Neural progenitor cell (in vitro differentiated cells): ENCODE measurements at places on chromosomes 6 and 20. TPM values are rescaled to one million over a fixed set of nuclear protein-coding genes. Genes with fewer than 3 reads are reported as not detected.

DNA sequence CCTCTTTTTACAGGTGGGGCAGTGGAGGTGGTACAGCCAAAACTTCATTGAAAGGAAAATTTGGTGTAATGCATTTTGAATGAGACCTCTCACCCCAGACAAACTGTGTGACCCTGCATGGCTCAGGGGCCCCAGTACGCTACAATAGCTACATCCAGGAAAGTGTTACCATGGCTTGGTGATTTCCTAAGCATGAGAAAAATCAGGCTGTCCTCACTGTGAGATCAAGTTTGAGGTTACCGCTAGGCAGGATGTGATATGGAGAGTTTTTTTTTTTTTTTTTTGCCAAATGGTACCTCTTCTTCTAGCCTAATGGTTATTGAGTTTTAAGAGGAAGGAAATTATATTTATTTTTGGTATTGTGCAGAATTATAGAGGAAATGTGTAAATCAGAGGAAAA lies 305.3 kb downstream of the CD83 start:
- H3K27ac ChIP-seq: no peak overlapping the region
- H3K36me3 ChIP-seq: no peaks in the 10 kb centered on the region
- H3K4me1 ChIP-seq: no peaks in the 10 kb centered on the region
- no peak for DNase-seq
- H3K4me3 ChIP-seq: no peak overlapping the region

GRCh38 chr6:604579-604978 lies 52.3 kb downstream of the HUS1B start:
- no peaks in the 10 kb centered on the region for H3K4me1 ChIP-seq
- no peak for DNase-seq
- H3K4me3 ChIP-seq: no peak overlapping the region
- no peak overlapping the region for H3K27ac ChIP-seq
- no peaks in the 10 kb centered on the region for H3K27me3 ChIP-seq

DNA sequence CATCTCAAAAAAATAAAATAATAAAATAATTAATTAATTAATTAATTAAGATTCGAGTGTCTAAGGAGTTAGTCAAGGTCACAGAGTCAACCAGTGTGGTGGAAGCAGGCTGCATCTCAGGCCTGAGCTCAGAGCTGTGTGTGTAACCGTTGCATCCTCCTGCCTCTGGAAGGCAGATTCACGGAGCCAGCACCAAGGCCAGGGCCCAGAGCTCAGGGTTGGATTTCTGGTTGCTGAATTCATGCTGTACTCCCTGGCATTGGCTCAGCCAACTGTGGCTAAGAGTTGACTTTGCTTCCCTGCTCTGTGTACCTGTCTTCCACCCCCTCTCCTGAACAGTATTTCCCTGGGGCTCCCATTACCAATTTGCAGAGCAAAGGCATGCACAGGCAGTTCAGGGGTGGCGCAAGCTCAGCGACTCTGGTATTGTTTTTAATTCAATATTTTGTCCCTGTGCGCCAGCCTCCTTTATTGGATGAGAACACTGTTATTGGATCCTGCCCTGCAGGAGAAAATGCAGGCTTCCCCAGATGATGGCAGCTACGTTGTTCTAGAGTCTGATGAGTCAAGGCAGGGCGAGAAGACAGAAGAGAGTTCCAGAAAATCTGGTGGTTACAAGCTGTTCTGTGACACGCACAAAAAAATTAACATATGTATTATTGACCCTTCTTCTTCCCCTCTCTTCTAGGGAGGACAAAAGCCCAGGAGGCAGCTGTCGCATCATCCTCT lies 12.3 kb upstream of the CTNNBL1 start:
- H3K36me3 ChIP-seq: no peaks in the 10 kb centered on the region
- DNase-seq: peak; percentile 39
- H3K27me3 ChIP-seq: peaks cover 6% of the 10 kb centered on the region
- no peaks in the 10 kb centered on the region for H3K4me1 ChIP-seq
- H3K4me3 ChIP-seq: no peak overlapping the region

DNA sequence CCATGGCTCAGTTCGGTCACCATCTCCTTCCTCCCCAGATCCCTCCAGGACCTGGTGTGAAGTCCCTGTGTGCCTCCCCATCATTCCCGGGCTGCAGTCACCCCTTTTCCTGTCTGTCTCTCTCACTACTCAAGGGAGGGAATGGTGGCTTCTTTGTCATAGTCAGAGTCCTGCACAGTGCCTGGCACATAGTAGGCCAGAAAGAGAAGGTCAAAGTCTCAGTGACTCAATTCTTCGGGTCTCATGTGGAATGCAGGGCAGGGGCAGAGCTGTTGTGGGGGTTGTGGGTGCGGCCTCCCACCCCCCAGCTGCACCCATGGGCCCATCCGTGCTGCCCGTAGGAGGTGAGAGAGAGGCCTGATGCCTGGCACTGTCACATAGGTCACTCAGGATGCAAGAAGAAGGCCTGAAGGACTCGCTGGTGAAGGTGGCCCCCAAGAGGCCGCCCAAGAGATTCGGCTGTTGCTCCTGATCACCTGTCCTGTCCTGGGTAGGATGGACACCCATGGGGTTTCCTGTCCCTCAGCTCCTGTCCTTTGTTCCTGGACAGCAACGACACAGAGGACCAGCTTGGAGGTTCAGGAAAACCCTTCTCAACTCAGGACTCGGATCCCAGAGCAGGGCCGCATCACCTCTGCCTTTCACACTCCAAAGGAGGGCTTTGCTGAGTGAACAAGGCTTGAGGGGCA lies 34.1 kb downstream of the RAB44 start:
- H3K27ac ChIP-seq: no peak overlapping the region
- H3K4me1 ChIP-seq: no peaks in the 10 kb centered on the region
- no peak overlapping the region for H3K4me3 ChIP-seq
- no peaks in the 10 kb centered on the region for H3K27me3 ChIP-seq
- no peak for DNase-seq

GRCh38 chr6:104908888-104909525 lies 47.9 kb upstream of the LIN28B start:
- no peaks in the 10 kb centered on the region for H3K36me3 ChIP-seq
- H3K27ac ChIP-seq: no peak overlapping the region
- DNase-seq: no peak
- H3K4me3 ChIP-seq: no peak overlapping the region
- H3K27me3 ChIP-seq: no peaks in the 10 kb centered on the region

- no peaks in the 10 kb centered on the region for H3K27me3 ChIP-seq
- H3K4me3 ChIP-seq: no peak overlapping the region
- H3K27ac ChIP-seq: no peak overlapping the region
These were observed 131.7 kb downstream of the DNAH8 start for GRCh38 chr6:38846844-38847243.

GRCh38 chr20:3471397-3472021 lies 691 bp downstream of the ATRN start:
- no peak overlapping the region for H3K27ac ChIP-seq
- DNase-seq: peak; percentile 25
- no peaks in the 10 kb centered on the region for H3K36me3 ChIP-seq
- H3K4me3 ChIP-seq: peak overlapping the region; percentile 77

- H3K4me1 ChIP-seq: no peaks in the 10 kb centered on the region
- H3K4me3 ChIP-seq: no peak overlapping the region
- no peaks in the 10 kb centered on the region for H3K36me3 ChIP-seq
These were observed 93.2 kb upstream of the MAN1A1 start for GRCh38 chr6:119442776-119443184.

GRCh38 chr6:151275566-151275965 lies 35.8 kb downstream of the AKAP12 start:
- H3K4me1 ChIP-seq: peaks cover 14% of the 10 kb centered on the region
- no peaks in the 10 kb centered on the region for H3K27me3 ChIP-seq
- no peak overlapping the region for H3K27ac ChIP-seq
- DNase-seq: no peak
- no peak overlapping the region for H3K4me3 ChIP-seq

GRCh38 chr6:155216312-155217046 lies 47.3 kb upstream of the CLDN20 start:
- DNase-seq: peak; percentile 59
- peaks cover 4% of the 10 kb centered on the region for H3K36me3 ChIP-seq
- peaks cover 22% of the 10 kb centered on the region for H3K4me1 ChIP-seq
- H3K27me3 ChIP-seq: no peaks in the 10 kb centered on the region

- no peaks in the 10 kb centered on the region for H3K36me3 ChIP-seq
- no peak overlapping the region for H3K4me3 ChIP-seq
- peak; percentile 12 for DNase-seq
- H3K27me3 ChIP-seq: no peaks in the 10 kb centered on the region
These were observed 26.2 kb downstream of the SLC16A10 start for GRCh38 chr6:111113336-111114086.

DNA sequence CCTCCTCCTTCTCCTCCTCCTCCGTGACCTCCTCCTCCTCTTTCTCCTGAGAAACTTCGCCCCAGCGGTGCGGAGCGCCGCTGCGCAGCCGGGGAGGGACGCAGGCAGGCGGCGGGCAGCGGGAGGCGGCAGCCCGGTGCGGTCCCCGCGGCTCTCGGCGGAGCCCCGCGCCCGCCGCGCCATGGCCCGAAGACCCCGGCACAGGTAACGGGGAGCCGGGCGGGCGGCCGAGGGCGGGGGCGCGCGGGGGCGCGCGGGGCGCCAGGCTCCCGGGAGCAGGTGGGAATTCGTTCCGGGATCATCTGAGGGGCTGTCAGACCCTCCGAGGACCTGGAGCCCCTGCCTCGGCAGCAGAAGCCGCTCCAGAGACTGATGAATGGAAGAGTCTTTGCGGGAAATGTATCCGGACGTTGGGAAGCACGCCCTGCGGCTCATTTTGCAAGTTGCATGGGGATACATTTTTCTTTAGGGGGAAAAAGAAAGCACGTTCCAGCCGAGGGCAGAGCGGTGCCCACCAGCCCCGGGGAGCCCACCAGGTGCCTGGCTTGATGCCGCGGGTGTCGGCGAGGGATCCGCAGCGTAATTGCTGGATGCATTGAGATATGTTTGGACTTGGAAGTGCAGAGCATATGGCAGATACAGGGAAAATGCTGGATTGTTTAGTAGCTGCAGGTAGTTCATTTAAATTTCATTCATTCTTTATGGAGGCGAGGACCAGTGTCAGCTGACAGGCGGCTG lies 394 bp downstream of the MYB start:
- peak; percentile 48 for DNase-seq
- H3K4me1 ChIP-seq: peaks cover 5% of the 10 kb centered on the region
- H3K36me3 ChIP-seq: no peaks in the 10 kb centered on the region
- no peak overlapping the region for H3K27ac ChIP-seq

- no peak for DNase-seq
- H3K27ac ChIP-seq: no peak overlapping the region
- H3K36me3 ChIP-seq: no peaks in the 10 kb centered on the region
- no peaks in the 10 kb centered on the region for H3K27me3 ChIP-seq
- no peaks in the 10 kb centered on the region for H3K4me1 ChIP-seq
- H3K4me3 ChIP-seq: no peak overlapping the region
These were observed 222.4 kb upstream of the FAM83B start for GRCh38 chr6:54624216-54624615.

DNA sequence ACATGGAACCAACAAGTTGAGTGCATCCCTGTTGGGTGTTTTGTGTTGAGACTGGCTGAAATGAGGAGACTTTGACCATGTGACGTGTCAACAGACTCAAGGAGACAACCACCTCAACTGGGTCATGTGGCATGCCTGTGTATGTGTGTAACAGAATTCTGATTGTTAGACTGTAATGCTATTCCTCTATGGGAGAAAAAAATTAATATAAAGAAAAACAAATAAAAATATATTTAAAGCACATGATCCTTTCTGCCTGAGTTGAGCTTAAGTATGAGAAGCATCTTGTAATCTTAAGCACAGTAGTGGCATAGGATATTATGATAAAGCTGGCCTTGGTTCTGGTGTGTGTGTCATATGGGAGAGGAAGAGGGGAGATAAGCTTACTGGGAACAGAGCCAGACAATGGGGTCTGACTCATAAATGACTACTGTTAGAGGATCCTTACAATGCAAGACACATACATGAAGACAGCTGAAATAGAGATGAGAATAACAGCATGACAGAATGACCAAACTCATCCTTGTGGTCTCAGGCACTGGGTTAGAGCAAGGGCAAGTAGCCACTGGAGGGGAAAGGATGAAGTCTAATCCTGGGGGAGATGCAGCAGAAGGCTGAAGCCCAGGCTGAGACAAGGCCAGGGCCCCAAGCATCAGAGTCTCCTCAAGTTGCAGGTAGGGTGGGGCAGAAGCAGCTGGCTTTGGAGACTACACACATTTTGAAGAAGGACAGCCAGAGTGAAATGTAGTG lies 9.2 kb downstream of the TP53INP2 start:
- no peak for DNase-seq
- peaks cover 38% of the 10 kb centered on the region for H3K27me3 ChIP-seq
- no peak overlapping the region for H3K27ac ChIP-seq
- no peaks in the 10 kb centered on the region for H3K36me3 ChIP-seq

GRCh38 chr6:81865712-81866111 lies 113.2 kb upstream of the TENT5A start:
- H3K4me3 ChIP-seq: no peak overlapping the region
- no peaks in the 10 kb centered on the region for H3K36me3 ChIP-seq
- no peak overlapping the region for H3K27ac ChIP-seq
- DNase-seq: no peak
- no peaks in the 10 kb centered on the region for H3K27me3 ChIP-seq

GRCh38 chr6:168988801-168989200 lies 264.8 kb downstream of the THBS2 start:
- H3K4me1 ChIP-seq: no peaks in the 10 kb centered on the region
- no peaks in the 10 kb centered on the region for H3K27me3 ChIP-seq
- H3K36me3 ChIP-seq: no peaks in the 10 kb centered on the region
- no peak for DNase-seq
- no peak overlapping the region for H3K27ac ChIP-seq

GRCh38 chr6:17980329-17980728 lies 7.1 kb downstream of the KIF13A start:
- no peak for DNase-seq
- no peaks in the 10 kb centered on the region for H3K27me3 ChIP-seq
- H3K4me3 ChIP-seq: no peak overlapping the region
- H3K36me3 ChIP-seq: no peaks in the 10 kb centered on the region

GRCh38 chr20:17925141-17925939 lies 43.3 kb downstream of the SNX5 start:
- DNase-seq: no peak
- no peak overlapping the region for H3K27ac ChIP-seq
- no peaks in the 10 kb centered on the region for H3K27me3 ChIP-seq
- H3K36me3 ChIP-seq: no peaks in the 10 kb centered on the region
- no peaks in the 10 kb centered on the region for H3K4me1 ChIP-seq

Gene ADGB
- not detected in 2 replicates for total RNA-seq

Gene GPX5
- not detected in 2 replicates for total RNA-seq

Gene HRH3
- 0.09 and 1.7 TPM in 2 replicates for total RNA-seq

Gene DEFB115
- total RNA-seq: not detected in 2 replicates

Gene CALHM4
- total RNA-seq: not detected in 2 replicates

Gene RNF8
- 41.3 and 68.5 TPM in 2 replicates for total RNA-seq

Gene DCDC2
- not detected in 2 replicates for total RNA-seq

Gene TRIM10
- total RNA-seq: not detected in 2 replicates

Gene MMUT
- total RNA-seq: 14.4 and 23.9 TPM in 2 replicates

Gene GNAS-AS1
- total RNA-seq: 5.8 and 6.4 TPM in 2 replicates

Gene ATP6V1G2
- total RNA-seq: 6.8 and 8.8 TPM in 2 replicates

Gene NT5E
- total RNA-seq: not detected in 2 replicates

Gene PLCG1
- 146 and 265 TPM in 2 replicates for total RNA-seq
